ENCODE measurements at places on chromosomes 3 and 15.

DNA sequence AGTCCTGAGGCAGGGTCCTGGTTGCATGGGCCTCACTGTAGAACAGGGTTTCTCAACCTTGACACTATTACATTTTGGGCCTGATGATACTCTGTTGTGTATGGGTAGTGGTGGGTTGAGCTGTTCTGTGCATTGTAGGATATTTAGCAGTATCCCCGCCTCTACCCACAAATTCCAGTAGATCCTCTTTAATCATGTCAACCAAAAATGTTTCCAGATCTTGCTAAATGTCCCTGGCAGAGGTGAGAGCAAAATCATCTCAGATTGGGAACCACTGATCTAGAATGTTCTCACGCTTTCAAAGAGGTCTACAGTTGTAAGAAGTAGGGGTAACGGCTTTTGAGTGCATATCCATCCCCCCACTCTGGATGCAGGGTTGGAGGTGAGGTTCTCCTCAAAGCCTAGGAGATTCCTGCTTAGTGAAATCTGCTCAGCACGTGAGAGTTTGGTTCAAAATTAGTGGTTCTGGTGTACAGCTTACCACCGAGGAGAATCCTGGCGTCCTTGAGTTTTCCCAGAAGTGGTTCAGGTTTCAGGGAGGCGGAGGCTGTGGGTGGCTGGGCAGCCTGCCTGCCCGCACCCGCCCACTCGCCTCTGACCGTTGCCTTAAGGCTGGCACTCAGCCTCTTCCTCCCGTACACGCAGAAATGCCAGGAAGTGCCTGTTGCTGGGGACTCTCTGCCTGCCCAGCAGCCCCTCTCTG lies 5.3 kb downstream of the ACVR2B start:
- peak; percentile 64 for DNase-seq

GRCh38 chr3:114328345-114328744 lies 34.5 kb downstream of the TIGIT start:
- DNase-seq = no peak

- DNase-seq = no peak
Observed at GRCh38 chr3:37504583-37505357, 330.4 kb upstream of the LRRFIP2 start.

DNA sequence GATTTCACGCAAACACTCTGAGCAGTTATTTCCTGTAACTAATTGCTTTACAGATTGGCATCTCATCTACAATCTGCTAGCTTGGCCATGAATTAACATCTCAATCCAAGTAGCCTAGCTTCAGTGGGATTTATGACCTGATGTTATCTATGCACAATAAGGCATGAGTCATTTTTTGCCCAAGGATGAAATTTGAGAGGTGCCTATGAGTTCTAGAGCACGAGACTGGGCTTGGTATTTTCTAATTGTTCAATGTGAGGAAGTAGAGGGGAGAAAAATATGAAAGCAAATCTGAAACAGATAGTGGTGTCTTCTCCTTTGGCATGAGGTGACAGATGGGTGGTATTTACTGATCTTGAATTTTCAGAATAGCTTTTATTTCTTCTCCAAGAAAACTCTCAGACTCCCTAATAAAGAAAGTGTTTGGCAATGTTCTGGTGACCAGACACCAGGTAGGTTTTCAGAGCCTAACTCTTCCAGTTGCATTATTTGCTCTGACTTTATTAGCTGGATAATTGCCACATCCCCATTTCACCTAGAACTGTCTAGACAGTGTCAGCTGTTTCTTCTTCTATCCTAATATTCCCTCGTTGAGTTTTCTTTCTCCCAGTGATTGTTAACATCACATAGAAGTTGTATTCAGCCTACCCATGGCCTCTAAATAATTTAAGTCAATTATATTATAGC lies 301.0 kb upstream of the UMPS start:
- DNase-seq = no peak

Measured in muscle of leg (tissue), 16 donors.